ENCODE measurements at places on chromosomes 6 and 20.

DNA sequence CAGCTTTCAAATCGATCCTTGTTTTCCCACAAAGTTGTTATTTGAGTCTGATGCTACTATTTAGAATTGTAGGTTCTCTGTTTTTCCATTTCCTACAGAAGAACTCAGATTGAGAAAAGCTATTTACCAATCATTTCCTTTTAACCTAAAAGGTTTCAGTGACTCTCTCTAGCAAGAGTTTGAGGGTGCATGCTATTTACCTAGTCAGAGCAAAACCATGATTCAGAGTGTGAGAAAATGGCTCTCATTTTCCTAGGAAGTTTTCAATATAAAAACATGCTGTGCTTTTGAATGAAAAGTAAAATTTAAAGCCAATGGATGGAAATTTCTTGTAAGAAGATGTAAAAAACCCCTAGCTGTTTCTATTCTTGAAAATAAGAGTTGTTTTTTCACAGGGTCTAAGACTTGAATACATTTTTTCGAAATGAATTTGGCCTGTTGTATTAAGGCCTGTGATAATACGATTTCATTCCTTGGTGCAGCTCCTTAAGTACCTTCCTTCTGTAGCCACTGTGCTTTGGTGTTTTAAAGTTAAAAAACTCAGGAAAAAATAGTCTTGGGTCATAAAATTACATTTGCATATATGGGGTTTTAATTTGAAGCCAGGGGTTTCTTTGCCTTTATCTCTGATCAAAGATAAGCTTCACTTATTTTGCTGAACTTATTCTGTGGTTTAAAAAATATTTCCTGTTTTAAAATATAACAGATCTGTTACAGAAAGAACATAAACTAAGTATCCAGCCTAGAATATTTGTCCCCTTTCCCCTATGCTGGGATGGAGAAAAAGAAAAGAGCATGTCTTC is 18.0 kb upstream of the RSPH3 start:
- no peak for DNase-seq

- DNase-seq, result no peak
Observed at GRCh38 chr6:30591008-30591407, 19.8 kb downstream of the ABCF1 start.

DNA sequence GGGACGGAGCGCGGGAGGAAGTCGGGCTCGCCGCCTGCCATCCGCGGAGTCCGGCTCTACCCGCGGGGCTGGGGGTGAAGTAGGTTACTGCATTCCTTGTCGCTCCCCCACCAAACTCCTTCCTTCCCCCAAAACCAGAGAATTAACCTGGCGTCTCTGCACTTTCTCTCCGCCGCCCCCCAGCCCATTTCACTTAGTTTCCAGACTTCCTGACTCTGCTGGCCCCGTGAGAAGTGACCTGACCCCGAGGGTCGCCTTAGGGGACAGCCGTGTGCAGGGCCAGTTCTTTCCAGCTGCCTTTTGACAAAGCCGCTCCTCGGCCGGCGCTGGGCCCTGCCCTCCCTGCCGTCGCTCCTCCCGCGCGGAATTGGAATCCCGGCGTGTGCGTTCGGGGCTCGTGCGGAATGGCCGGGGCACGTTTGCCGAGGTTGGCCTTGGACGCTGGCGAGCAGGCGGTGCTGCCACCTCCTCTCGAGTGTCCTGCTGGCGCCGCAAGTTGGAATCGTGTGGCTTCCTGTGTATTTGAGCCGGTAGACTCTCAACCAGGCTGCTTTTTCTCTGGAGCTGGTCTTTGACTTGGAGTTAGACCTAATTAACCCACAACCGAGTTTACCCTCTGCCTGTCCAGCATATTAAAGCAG is 650 bp downstream of the DCBLD1 start:
- no peak for DNase-seq

DNA sequence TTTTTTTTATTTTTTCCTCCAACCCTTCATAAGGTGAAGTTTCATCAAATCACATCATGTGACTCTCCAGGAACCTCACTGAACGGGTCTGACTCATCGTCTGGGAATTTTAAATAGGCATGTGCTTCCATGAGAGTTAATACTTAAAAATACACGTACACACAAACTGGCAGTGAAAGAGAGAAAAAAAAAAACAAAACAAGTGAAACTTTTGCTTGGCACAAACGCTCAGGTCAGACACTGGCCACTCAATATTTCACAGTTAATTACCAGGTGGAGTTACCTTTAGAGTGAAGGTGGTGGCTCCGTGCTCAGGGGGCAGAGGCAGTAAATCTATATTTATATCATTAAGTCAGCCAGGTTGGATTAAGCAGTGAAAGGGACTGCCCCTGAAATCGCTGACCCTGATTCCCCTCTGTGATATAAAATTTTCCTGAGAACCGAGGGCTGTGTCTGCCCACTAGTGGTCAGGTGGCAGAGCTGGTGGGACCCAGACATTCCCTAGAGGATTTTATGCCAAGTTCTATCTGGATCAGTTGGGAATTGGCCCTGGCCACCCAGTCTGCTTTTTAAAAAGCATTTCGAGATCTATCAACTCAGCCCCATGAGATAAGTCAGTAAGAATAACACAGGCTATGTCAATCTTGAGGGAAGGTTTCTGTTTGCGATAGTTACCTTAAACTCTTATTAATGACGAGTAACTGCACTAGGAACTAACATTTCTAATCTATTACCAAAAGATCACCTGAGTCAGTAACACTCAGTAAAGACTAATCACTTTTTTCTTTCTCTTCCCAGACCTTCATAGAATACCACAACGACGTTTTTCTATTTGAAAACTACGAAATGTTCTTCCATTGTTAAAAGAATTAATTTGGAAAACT is 259.1 kb downstream of the HDGFL1 start:
- no peak for DNase-seq

All from stimulated activated CD8-positive, alpha-beta memory T cell treated with anti-CD3 and anti-CD28 coated beads, Interleukin-7, amount 100 ng/mL, for 4 hours (primary cell).